ENCODE measurements at places on chromosomes 12 and 14.
A peak's percentile ranks its signal among the peaks of the same experiment; 100 is the strongest.

DNA sequence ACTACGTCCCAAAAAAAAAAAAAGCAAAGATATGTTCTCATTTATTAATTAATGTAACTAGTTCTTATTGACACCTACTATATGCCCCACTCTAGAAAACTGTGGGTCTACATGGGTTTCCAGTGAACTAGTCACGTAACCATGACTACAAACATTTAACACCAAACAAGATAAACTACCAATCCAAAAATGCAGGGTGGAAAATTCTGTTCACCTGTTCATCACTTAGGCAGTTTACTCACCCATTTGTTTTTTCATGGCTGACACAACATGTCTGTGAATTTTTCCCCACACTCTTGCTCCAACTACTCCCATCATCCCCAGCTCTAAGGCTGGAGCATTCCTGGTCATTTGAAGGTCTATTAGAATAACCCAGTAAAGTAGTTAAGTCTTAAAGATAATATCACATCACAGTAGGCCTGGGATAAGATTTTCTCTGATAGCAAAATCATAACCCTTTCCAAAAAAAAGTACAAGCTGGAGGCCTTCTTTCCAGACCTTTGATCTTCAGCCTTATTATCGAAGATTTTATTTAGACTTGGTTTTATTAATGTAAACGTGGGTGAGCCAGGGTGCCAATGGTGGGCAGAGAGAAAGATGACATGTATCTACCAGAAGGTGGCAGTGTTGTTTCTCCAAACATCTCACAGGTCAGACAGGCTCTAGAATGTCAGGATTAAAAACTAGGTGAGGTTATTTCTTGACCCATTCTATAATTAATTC lies 61.6 kb upstream of the DAAM1 start:
- DNase-seq, result peak; percentile 80

GRCh38 chr14:23056956-23057756 lies at the start of gene CDH24:
Gene CDH24 (minus strand): TSS chr14:23057520. CDS start chr14:23055733, 1,787 bp downstream.
- DNase-seq, result peak; percentile 65

DNA sequence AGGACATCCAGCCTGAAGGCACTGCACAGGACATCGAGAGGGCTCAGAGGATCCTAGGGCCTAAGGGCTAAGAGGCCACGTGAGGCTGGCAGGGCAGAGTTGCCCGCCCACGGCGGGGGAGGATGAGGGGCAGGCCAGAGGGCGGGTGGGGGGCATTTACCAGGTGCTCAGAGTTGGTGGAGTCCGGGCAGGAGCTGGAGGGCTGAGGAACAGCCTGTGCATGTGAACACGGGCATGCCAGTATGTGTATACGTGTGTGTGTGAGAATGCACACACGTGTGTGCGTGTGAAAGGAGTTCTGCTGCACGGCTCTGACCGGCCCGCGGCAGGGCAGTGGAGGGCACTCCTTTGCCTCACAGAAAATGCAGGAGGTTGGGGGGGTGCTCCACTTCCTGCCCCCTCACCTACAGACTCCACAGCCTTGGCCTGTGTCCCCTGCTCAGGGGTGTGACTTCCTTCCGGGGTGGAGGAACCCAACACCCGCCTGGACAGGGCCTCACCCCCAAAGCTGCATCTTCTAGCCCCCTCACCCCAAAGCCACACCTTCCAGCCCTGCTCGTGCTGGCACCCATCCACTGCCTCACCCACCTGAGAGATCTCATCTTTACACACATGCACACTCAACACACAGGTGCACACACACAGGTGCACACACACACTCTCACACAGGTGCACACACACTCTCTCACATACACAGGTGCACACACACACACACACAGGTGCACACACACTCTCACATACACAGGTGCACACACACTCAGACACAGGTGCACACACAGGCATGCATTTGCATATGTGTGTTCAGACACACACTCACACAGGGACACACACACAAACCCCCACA lies 11.8 kb upstream of the GPR132 start:
- DNase-seq, result no peak

DNA sequence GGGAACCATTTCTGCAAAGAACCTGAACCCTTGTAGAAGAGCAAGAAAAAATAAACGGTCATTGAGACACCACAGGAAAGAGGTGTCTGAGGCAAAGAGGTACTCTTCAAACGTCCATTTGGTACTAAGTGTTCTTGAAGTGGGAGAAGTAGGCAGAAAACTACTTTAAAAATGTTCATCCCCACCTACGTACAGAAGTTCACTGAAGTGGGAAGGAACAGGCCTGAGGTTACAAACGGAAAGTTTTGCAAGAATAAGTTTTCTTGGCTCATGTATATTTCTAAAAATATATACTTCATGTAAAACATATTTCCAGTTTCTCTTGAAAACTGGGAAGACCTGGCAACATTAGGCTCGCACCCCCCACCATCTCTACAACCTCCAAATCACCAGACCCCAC lies 61.2 kb downstream of the STXBP6 start:
- DNase-seq, result no peak

GRCh38 chr12:128994856-128995255 lies 141.6 kb downstream of the GLT1D1 start:
- DNase-seq, result no peak

- DNase-seq, result no peak
These were observed 539.0 kb downstream of the VRK1 start for GRCh38 chr14:97336179-97336578.
